CD4-positive, alpha-beta T cell treated with Interleukin-1 beta for 1 hour (primary cell): ENCODE measurements at places on chromosomes 4 and X.

DNA sequence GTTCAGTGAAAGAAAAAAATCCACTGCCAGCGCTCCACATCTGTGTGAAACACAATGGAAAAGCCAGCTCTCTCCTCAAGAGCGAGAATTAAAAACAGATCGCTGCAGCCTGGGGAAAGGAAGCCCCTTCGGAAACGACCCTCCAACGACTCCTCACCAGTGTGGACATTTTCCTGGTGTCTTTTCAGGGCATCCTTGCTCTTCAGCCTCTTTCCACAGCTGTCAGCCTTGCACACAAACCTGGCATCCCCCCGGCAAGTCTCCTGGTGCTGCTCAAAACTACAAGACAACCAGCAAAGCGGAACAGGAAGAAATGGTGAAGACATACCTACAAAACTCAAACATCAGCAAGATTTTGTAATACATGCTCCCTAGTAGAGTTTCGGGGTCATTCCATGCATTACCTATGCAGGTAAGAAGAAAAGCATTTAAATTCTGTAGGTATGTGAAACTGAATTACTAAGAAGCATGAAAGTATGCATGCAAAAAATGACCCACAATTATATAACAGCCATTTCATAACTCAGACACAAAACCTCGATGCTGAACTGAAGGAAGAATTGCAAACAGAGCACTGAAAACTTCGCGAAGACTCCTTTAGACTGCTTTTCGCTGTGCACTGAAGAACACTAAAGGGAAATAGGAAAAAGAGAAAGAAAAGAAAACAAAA lies 106.1 kb downstream of the PRDM5 start:
- no peak for DNase-seq

DNA sequence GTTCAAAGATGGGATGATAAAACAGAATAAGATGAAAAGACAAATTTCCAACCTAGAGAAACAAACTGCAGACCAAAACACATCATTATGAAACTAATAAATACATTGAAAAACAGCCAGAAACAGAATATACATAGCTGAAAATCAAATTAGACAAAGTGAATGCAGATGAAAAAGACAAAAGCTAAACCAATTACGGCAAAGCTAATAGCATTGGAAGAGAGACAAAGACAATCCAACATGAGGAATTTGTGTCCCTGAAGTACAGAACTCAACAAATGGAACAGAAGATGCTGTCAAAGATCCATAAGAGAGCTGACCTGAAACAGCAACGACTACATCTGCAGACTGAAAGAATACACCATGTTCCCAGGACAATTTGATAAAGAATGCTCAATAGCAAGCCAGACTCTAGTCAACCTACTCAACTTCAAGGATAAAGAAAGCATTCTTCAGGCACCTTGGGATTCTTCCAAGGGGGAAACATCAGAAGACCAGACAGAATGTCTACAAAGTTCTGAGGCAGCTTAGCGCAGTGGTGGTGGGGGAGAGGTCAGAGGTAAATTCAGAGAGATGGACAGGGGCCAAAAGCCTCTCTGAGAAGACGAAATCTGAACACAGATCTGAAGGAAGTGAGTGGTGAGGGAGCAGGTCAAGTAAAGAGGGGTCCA lies 27.4 kb upstream of the IRAK1 start:
- DNase-seq = no peak

- no peak for DNase-seq
These were observed 47.1 kb downstream of the PCDH7 start for GRCh38 chr4:30767147-30767845.

DNA sequence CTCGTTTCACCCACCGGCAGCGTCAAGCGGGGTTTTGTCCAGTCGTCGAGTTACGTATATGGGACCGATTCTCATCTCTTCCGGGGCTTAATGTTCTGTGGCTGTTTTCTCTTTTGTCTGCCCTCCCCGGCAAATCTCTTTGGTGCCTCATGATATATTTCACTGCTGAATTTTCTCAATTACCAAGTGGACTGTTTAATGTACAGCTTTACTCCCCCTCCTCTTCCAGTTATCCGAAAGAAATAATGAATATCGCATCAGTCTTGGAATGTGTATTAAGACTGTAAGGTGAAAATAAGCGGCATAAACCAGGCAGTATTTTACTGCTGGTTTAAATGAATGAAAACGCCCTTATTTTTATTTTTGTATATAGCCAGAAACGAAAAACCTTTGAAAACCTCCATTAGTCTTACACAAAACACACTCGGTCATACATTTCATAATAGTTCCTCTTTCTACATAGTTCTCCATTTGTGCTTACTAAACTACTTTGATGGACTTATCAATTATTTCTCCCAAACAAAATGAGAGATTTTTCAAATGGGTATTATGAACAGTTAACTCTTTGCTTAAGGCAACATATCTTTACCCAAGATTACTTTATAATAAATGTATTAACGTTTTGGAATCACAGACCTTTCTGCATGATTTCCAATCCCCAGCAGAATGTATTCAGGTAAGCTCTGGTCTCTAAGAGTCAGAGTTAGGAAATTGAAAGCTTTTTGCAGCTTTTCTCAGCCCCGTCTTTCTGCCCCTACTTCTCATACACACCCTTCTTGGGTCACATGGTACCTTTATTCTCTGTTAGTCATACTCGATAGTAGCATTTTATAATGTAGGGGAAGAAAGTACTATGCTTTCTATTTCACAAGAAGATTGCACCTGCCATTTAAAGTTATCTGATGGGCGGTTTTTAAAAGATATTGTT lies 979 bp downstream of the RP2 start:
- peak; percentile 11 for DNase-seq

DNA sequence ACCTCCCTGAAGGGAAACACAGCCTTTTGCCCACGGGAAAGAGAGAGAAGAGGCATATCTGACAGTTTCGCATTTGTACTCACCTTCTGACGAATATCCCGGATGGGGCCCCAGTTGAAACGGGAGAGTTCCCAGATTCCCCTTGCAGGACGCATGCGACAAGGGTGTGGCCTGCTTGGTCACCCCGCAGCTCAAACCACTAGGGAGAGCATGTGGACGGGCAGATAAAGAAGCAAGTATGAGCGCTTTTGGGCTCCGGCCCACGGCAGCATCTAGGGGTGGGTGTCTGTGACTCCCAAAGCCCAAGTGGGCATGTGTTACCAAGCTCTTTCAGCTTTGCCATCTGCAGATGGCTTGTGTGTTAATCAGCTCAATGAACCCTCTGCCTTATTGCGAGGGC lies 70.1 kb upstream of the MED14 start:
- no peak for DNase-seq

GRCh38 chrX:10619425-10620046 lies 849 bp downstream of the MID1 start:
- no peak for DNase-seq

GRCh38 chr4:3413217-3413671 lies 28.5 kb upstream of the HGFAC start:
- DNase-seq = no peak
